ENCODE measurements at places on chromosomes 5 and 9.
A peak's percentile ranks its signal among the peaks of the same experiment; 100 is the strongest.

DNA sequence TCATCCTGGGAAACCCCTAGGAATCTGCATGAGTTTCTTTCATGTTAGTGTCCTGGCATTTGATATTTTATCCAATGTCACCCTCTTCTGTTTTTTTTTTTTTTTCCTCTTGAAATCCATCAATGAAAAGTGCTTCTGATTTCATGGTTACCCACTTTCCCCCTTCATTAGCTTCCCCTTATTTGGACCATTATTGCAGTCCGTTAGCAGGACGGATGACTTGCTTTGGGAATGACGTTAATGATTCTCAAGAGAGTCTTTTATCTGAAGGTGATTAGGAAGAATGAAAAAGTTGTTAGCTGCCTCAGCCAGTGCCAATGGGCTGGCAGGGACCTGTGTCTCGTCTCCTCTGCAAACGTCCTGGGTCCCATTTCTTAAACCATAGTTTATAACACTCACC is 134.7 kb downstream of the SEMA6A start:
- H3K4me1 ChIP-seq, result no peaks in the 10 kb centered on the region
- no peaks in the 10 kb centered on the region for H3K36me3 ChIP-seq
- H3K27ac ChIP-seq, result no peak overlapping the region

- peaks cover 60% of the 10 kb centered on the region for H3K4me1 ChIP-seq
- peak overlapping the region; percentile 58 for H3K27ac ChIP-seq
- H3K27me3 ChIP-seq, result no peaks in the 10 kb centered on the region
- H3K36me3 ChIP-seq, result no peaks in the 10 kb centered on the region
- DNase-seq, result peak; percentile 23
These were observed 53.9 kb downstream of the TSSK1B start for GRCh38 chr5:113380807-113381326.

DNA sequence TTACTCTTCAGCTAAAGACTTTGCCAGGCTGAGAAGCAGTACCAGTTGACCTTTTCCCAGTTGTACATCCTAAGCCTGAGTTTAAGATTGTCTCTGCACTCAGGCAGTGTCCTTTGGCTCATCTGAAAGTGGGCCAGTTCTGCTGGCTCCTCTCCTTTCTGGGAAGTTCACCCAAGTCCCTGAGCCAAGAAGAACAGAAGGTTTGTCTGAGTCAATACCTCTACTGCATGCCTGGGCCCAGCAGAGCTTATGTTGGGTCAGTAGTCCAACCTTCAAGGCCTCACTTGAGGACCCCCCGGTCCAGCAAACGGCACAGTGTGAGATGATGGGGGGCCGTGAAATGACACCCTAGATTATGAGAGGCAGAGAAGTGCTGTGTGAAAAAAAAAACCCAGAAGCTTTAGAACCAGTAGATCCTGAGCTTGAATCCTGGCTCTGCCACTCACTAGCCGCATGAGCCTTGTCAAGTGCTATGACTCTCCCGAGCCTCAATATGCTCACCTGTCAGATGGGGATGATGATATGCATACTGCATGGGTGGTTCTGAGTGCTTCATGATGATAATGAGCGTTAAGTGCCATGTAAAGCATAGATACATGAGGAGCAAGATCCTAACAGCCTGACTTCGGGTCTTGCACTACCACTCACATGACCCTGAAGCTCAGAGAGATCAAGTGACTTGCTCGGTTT is 156.0 kb downstream of the MACROH2A1 start:
- H3K36me3 ChIP-seq, result no peaks in the 10 kb centered on the region
- H3K4me1 ChIP-seq, result no peaks in the 10 kb centered on the region
- H3K4me3 ChIP-seq, result no peak overlapping the region
- no peak for DNase-seq

DNA sequence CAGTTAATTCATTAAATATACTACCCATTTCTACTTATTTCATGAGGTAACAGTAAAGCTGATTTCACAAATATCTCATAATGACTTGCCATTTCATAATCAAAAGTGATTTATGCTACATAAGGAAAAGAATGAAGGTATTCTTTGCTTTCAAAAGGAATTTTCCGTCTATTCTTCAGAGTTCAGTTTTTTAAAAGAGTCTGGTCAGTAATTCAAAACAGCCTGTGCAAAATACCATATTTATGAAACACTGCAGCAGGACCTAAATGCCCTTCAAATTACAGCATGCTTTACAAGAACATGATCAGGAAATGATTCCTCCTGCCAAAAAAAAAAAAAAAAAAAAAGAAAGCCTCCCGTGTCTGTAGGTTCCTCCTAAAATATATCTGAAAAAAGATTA is 154.7 kb downstream of the KIAA0825 start:
- H3K4me1 ChIP-seq, result no peaks in the 10 kb centered on the region
- no peaks in the 10 kb centered on the region for H3K36me3 ChIP-seq
- no peak overlapping the region for H3K27ac ChIP-seq
- H3K27me3 ChIP-seq, result no peaks in the 10 kb centered on the region
- no peak overlapping the region for H3K4me3 ChIP-seq

- H3K36me3 ChIP-seq, result no peaks in the 10 kb centered on the region
- H3K4me1 ChIP-seq, result peaks cover 11% of the 10 kb centered on the region
- H3K4me3 ChIP-seq, result no peak overlapping the region
- no peaks in the 10 kb centered on the region for H3K27me3 ChIP-seq
- H3K27ac ChIP-seq, result no peak overlapping the region
These were observed 279.9 kb downstream of the RASEF start for GRCh38 chr9:82783045-82783444.

DNA sequence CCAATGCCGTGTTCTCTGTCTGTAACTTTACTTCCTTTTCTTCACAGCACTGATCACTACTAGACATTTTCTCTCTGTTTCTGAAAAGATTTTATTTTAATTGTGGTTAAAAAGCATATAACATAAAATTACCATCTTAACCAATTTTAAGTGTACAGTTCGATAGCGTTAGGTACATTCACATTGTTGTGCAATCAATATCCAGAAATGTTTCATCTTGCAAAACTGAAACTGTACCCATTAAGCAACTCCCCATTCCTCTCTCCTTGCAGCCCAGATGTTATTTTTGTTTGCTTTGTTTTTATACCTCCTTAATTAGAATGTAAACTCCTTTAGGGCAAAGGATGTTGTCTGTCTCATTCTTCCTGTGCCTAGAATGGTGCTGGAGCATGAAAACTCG is 47.5 kb downstream of the COL27A1 start:
- DNase-seq, result no peak
- H3K4me1 ChIP-seq, result no peaks in the 10 kb centered on the region
- no peak overlapping the region for H3K4me3 ChIP-seq
- H3K36me3 ChIP-seq, result no peaks in the 10 kb centered on the region

- H3K36me3 ChIP-seq, result peaks cover 16% of the 10 kb centered on the region
- peaks cover 24% of the 10 kb centered on the region for H3K4me1 ChIP-seq
- no peaks in the 10 kb centered on the region for H3K27me3 ChIP-seq
- H3K4me3 ChIP-seq, result no peak overlapping the region
- no peak for DNase-seq
These were observed 5.7 kb downstream of the EGR1 start for GRCh38 chr5:138471052-138471361.

DNA sequence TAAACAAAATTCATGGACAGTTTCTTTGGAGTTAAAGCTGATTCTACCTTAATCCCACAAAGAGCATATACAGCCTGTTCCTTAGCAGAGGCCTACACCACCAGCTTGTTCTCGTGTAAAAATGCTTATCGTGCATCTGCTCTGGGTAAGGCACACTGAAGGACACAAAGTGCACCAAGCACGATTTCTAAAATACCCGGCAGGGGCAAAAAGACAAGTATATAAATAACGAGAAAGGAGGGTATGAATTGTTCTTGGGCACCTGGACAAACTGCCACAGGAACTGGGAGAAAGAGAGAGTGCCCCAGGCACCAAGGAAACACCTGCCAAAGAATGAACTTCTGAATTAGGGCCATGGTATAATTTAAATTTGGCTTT is 25.3 kb downstream of the NSUN2 start:
- H3K27ac ChIP-seq, result no peak overlapping the region
- no peak overlapping the region for H3K4me3 ChIP-seq
- H3K27me3 ChIP-seq, result no peaks in the 10 kb centered on the region
- no peak for DNase-seq
- H3K36me3 ChIP-seq, result peaks cover 96% of the 10 kb centered on the region

DNA sequence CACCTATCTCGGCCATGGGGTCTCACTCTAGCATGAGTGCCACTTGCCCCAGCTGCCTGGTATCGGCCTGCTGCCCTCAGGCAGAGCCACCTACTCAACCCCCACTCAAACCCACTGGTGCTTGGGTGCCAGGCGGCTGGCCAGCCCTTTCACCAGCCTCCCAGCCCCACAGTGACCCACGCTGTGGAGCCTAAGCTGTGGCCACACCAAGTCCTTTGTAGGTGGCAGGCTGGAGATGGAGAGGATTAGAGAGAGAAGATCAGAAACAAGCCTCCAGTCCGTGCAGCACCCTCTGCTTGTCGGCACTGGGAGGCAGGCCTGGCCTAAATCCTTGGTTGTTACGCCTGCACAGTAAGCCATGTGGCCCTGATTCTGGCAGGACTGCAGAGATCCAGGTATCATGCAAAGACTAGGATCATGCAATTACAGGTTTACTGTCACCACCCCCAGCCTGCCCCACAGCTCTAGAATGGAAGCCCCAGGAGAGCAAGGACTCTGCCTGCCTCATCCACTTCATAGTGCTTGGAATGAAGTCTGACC is 171.7 kb downstream of the COL23A1 start:
- no peaks in the 10 kb centered on the region for H3K4me1 ChIP-seq
- H3K36me3 ChIP-seq, result no peaks in the 10 kb centered on the region
- H3K4me3 ChIP-seq, result no peak overlapping the region
- H3K27me3 ChIP-seq, result no peaks in the 10 kb centered on the region
- DNase-seq, result no peak

- no peaks in the 10 kb centered on the region for H3K36me3 ChIP-seq
- no peaks in the 10 kb centered on the region for H3K4me1 ChIP-seq
- no peak for DNase-seq
- H3K27me3 ChIP-seq, result no peaks in the 10 kb centered on the region
- H3K27ac ChIP-seq, result no peak within 1 kb of the TSS
These were observed at the start of gene LCN2 for GRCh38 chr9:128149001-128149701. Gene LCN2 (plus strand): TSS chr9:128149453. CDS start chr9:128149526, 73 bp downstream.

DNA sequence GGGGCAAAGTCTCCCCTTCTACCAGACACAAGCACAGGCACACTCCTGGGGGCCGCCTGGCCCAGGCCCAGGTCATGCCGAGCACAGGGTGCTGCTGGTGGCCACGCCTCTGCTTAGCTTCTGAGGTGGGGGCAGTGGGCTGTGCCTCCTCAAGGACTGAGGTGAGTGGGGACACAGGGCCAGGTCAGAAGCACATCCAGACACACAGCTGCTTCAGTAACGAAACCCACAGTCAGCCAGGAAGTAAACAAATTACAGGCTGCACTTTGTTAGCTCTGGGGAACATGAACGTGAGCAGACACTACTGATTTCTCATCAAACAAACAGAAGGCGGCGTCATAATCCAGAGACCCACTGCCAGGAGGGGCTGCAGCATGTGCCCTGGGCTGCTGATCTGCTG is 192.4 kb downstream of the HSPA4 start:
- H3K27ac ChIP-seq, result peak overlapping the region; percentile 85
- H3K4me1 ChIP-seq, result peaks cover 57% of the 10 kb centered on the region
- no peak overlapping the region for H3K4me3 ChIP-seq
- H3K36me3 ChIP-seq, result no peaks in the 10 kb centered on the region

- no peaks in the 10 kb centered on the region for H3K27me3 ChIP-seq
- H3K36me3 ChIP-seq, result no peaks in the 10 kb centered on the region
- no peak for DNase-seq
- no peaks in the 10 kb centered on the region for H3K4me1 ChIP-seq
- H3K4me3 ChIP-seq, result no peak overlapping the region
These were observed 499.5 kb upstream of the KLF4 start for GRCh38 chr9:107989099-107989498.

GRCh38 chr9:19486803-19487202 is 78.0 kb downstream of the ACER2 start:
- no peaks in the 10 kb centered on the region for H3K36me3 ChIP-seq
- H3K27ac ChIP-seq, result no peak overlapping the region
- H3K27me3 ChIP-seq, result peaks cover 3% of the 10 kb centered on the region
- DNase-seq, result no peak

DNA sequence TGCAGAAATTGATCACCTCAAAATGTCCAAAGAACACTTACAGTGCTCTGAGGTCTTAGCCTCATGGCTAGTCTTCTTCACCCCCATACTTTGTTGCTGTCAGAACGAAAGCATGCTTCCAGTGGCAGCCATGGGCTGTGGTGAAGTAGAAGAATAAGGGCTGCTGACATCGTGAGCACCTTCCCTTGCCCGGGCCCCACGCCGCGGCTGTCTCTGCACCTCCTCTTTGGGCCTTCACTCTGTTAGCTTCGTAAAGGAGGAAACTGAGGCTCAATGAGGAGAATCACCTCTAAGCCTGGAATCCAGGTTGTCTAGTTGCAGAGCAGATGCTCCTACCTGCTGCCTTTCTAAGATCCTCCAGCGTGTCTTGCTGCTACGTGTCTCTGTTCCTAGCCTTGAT is 139.5 kb upstream of the SLC28A3 start:
- no peak overlapping the region for H3K4me3 ChIP-seq
- no peaks in the 10 kb centered on the region for H3K27me3 ChIP-seq
- no peaks in the 10 kb centered on the region for H3K4me1 ChIP-seq
- no peak for DNase-seq

DNA sequence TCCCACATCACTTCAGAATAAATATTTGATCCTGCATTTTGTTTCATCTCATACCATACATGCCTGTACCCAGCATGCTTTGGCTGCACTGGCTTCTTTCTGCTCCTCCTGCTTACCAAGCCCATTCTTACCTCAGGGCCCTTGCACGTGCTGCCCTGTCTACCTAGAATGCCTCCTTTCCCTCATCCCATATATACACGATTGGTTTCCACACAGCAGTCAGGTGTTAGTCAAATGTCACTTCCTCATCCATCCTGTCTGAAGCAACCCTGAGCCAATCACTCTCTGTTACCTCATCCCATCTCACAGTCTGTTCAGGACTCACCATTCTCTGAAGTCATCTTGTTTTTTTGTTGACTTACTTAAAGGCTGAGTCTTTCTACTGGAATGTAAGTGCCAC is 30.3 kb downstream of the CAST start:
- H3K4me3 ChIP-seq, result no peak overlapping the region
- no peak for DNase-seq
- H3K27me3 ChIP-seq, result peaks cover 4% of the 10 kb centered on the region
- no peaks in the 10 kb centered on the region for H3K4me1 ChIP-seq
- no peak overlapping the region for H3K27ac ChIP-seq
- no peaks in the 10 kb centered on the region for H3K36me3 ChIP-seq

- no peaks in the 10 kb centered on the region for H3K27me3 ChIP-seq
- no peak overlapping the region for H3K4me3 ChIP-seq
- H3K27ac ChIP-seq, result no peak overlapping the region
These were observed 162.3 kb downstream of the ICE1 start for GRCh38 chr5:5584751-5585150.

Measured in DND-41 (cell line).